ENCODE measurements at places on chromosomes 7 and 10.

DNA sequence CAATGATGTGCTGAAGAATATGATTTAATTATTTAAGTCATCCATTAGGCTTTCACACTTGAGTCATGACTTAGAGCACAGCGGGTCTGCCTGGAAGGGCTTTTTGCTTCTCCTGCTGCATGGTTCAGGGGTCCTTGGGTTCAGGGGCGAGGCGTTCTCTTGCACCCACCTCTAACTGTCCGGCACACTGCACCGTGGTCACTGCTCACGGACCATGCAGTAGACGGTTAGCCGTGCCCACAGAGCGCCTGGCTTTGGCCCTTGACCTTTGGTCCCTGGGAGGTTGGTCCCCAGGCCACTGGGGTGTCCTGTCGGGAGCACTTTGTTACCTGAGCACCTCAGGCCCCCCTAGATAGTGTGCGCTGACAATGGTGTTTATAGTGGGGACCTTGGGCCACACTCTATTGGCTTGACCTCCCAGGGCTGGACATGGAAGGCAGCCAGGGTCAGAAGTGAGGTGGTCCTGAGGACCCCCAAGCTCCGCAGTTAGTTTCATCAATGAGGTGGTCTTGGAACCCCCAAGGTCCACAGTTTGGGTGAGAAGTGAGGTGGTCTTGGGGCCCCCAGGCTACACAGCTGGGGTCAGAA lies 110.6 kb downstream of the ACTR3B start:
- no peak for DNase-seq

DNA sequence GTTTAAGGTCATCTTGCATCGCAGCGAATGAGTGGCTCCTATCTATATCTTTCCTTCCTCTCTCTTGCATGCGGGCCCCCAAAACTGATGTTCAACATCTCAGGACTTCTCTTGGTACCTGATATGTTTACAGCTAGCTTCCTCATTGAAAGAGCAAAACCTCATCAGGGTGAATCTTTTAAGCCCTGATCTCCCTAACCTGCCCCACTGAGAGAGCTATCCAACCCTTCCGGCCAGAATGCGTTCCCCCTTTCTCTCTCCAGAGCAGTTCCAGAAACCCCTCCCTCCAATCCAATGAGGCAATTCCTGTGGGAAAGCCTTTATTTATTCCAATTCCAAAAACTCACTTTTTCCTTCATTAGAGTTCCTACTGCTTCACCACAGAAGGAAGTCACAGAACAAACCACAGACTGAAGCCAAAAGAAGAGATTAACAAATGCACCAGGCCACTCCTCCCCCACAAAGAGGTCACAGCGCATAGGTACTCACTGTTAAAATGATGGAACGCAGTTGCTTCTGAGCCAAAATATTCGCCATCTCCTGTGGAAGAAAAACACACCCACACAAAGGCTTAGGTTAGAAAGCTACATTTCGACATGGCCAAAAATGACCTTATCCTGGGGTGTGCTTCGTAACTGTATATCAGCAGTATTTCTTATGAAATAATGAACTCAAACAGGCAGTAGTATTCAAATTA lies 232.4 kb downstream of the ELMO1 start:
- no peak for DNase-seq

GRCh38 chr10:6986927-6987326 lies 406.9 kb upstream of the PRKCQ start:
- no peak for DNase-seq

GRCh38 chr10:95273393-95274312 lies 17.1 kb downstream of the PDLIM1 start:
- DNase-seq = no peak

GRCh38 chr7:55878691-55879090 lies 8.6 kb upstream of the ZNF713 start:
- DNase-seq = no peak

DNA sequence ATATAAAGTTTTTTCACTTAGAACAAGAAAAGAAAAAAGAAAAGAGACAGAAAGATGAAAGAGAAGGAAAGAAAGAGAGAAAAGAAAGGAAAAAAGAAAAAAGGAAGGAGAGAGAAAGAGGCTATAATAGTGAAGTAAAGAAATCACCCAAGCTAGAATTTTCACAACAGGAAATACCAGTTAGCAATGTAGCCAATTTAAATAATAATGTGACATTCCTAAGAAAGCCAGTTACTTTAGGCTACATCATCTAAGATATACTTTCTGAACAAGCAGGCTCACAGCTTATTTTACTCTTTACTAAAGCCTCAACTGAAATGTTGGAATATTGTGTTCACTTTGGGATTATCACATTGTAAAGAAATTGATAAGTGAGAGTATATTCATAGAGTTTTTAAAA lies 53.6 kb downstream of the GPR37 start:
- no peak for DNase-seq

DNA sequence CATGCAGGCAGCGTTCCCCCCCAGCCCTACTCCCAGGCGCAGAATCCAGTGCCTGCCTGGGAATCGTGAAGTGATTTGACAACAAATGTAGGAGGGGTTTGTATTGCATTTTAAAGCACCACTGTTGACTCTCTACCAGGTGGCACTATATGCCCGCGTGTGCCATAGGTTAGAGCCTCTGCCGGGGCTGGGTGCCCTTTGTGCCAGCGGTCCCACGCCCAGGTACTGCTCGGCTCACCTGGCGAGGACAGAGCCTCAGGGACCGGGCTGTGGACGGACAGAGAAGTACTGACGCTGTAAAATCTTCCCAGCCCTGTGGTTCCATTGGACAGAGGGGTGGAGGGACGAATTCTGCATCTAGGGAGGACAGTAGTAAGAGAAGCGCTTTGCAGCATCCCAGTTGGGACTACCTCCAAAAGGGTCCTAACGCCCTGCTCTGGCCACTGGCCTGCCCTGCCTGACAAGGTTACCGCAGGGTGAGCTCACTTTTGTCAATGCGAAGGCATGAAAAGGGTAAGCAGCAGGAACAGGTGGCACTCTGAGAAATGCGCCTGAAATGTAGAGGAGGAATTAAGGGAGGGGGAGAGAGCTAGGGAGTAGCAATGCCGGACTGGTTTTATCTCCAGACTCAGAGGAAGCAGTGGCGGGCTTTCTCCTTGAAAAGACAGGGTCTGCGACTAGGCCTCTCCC lies 788 bp upstream of the CACNA2D1 start:
- DNase-seq = no peak

- DNase-seq = peak; percentile 39
Observed at GRCh38 chr7:132709971-132710567, 133.8 kb upstream of the PLXNA4 start.

- DNase-seq = no peak
Observed at GRCh38 chr10:53209944-53210611, 437.5 kb upstream of the MBL2 start.

- DNase-seq = no peak
Observed at GRCh38 chr10:112827086-112827485, 123.0 kb upstream of the TCF7L2 start.

GRCh38 chr10:97724341-97724941 lies 10.9 kb downstream of the MARVELD1 start:
- DNase-seq = no peak

- no peak for DNase-seq
Observed at GRCh38 chr10:108789919-108790318, 1133.4 kb downstream of the XPNPEP1 start.

GRCh38 chr10:101649525-101650085 lies 45.4 kb downstream of the FBXW4 start:
- DNase-seq = no peak

DNA sequence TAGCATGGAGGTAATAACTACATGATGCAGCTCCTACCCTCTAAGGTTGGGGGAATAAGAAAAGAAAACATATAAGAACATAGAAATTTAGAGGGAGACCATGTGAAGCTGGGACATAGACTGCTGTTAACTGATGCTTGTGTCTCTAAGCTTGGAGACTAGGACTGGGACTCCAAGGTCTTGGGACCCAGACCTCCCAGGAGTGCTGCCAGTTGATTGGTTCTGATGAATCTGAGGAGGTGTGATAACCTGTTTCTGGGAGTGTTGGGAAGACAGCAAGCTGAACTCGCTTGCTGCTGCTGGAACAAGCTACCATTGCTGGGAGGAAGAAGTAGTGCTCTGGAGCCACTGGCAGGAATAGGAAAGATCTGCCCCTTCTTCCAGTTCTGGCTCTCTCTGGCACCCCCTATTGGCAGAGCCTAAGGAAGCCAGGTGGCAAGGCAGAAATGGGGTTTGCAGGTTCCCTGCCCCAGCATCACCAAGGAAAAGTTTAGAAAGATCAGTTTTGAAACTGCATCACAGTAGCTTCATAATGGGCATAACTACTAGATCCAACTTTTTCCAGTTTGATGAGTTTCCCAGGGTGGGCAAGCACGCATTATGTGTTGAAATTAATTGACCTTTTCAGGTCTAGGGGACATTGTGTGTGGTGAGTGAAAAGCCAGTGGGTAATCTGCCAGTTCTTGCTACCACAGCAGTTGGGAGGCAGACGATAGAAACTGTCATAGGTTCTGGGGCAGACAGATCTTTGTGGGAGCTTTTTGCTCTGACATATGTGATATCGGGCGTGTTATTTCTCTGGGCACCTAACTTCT lies 140.7 kb downstream of the SND1 start:
- peak; percentile 64 for DNase-seq

GRCh38 chr10:31754803-31755624 lies 173.6 kb downstream of the ARHGAP12 start:
- no peak for DNase-seq

DNA sequence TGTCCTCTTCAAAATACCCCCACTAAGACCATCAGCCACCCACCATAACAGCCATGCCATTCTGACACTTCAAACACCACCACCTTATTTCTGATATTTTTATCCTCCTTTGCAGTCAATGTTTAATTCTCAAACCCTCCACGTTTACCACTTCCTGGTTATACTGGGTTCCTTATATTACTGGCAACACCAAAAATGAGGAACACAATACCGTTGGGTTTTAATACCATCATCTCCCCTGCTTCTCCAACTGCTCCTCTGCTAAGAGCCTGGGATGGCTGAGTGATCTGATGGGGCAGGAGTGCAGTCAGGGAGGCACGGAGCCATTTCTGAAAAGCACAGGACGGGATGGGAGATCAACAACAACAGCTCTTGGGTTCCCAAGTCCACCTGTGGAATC lies 140.5 kb downstream of the CHCHD3 start:
- no peak for DNase-seq

DNA sequence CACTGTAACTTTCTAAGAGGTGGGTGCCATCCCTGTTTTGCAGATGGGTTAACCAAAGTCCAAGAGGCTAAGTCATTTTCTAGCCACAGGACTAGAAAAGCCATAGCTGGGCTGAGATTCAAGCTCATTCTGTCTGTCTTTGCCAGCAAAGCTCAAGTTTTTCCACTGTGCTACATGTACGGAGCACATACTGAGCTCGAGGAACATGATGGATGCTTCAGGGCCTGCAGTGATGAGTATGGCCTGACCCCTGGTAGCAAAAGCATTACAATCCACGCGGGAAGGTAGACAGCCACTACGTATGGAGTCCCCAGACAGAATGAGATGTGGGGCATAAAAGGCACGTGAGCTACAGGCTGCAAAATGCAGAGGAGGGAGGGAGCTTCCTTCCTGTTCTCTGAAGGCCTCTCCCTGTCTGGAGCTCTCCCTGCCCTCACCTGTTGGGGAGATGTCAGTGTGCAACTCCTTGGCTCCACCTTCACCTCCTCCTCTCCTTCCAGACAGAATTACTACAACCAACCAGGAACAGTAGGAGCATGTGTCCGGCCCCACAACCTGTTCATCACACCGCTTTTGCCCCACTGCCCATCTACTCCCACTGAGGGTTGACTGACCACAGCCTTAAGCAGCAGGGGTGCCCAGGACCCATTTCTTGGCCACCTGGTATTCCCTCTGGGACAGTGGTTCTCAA lies 16.4 kb downstream of the ITPRIP start:
- DNase-seq = no peak

GRCh38 chr10:70940834-70941568 lies 52.6 kb upstream of the PCBD1 start:
- DNase-seq = no peak

DNA sequence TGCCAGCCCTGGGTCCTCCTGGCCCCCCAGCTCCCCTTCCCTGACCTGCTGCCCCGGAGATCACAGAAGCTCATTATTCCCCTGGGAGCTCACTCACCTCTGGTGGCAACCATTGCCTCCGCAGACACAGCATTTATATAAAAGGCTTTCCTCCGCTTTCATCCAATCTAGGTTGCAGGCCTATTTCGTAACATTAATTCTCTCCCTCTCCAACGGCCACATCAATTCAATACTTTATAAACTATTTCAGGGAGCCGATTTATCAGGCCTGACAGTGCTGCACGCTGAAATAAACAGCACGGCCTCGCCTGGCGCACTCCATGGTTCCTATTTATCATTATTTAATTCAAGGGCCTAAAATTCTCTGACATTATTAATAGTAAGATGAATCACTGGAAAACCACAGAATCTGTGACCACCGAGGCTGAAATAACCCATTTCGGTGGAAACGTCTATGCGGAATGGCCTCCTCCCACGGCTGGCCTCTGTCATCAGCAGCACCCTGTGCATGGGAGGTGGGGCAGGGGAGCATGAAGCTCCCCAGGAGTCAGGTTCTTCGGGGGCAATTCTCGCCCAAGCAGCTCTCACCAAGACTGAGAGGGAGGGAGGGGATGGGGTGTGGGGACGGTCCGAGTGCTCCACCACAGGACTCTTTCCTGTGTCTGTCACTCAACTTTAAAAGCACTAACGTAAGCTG lies 249.3 kb upstream of the PFKP start:
- DNase-seq = no peak

DNA sequence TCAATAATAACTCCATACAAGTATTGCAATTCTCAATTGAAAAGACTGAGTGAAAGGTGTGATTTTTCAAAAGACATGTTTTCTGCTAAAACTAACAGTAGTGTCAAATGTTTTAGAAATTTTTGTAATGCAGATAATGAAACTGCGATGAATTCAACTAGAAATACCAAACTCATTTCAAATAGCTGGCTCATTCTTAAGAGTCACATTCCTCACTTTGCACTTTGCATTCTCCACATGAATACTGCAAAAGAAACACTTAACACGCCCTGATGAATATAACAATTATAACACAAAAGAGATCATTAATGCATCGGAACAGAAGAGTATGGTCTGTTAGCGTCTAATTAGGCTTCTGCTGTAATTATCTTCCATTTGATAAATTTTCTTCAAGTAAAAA lies 15.5 kb upstream of the TSPAN12 start:
- no peak for DNase-seq

- DNase-seq = peak; percentile 31
Observed at GRCh38 chr7:142556740-142557139, 192.5 kb upstream of the PRSS1 start.

- DNase-seq = no peak
Observed at GRCh38 chr7:126635545-126635944, 617.2 kb downstream of the GRM8 start.

Measured in stimulated activated CD8-positive, alpha-beta memory T cell treated with anti-CD3 and anti-CD28 coated beads, Interleukin-4, amount 100 ng/mL, for 48 hours (primary cell).